Vagina (tissue), 2 donors: ENCODE measurements at places on chromosomes 6 and 20.

DNA sequence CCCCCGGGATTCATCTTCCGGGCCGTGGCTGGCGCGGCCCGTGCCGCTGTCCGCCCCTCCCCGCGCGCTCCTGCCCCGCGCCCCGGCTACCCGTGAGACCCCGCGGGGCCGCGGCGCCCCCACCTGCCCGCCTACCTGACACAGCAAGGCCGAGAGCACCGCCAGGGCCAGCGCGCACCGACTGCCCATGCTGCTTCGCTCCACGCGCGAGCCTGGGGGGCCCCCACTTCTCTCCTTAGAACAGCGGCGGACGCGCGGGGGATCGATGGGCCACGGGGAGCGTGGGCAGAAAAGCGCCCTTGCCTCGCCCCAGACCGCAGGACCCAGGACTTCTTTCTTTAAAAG is 955 bp downstream of the DLL1 start:
- DNase-seq = no peak

- no peak for DNase-seq
These were observed 485 bp downstream of the TGIF2 start for GRCh38 chr20:36573798-36574365.

DNA sequence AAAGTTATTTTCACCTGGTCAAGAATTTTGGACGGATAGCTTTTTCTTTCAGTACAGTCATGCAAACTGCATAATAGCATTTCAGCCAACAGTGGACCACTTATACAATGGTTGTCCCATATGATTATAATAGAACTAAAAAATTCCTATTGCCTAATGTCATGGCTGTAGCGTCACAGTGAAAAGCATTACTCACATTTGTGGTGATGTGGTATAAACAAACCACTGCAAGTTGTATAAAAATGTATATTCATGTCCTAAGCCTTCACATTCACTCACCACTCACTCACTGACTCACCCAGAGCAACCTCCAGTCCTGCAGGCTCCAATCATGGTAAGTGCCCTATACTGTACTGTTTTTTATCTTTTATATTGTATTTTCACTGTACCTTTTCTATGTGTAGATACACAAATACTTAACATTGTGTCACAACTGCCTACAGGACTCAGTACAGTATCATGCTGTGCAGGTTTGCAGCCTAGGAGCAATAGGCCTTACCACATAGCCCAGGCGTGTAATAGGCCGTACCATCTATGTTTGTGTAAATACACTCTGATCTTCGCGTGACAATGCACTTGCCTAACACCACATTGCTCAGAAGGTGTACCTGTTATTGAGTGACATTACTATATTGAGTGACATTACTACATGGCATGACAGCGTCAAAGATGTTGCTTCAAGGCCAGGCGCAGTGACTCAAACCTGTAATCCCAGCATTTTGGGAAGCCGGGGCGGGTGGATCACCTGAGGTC is 17.9 kb downstream of the ABHD12 start:
- no peak for DNase-seq

DNA sequence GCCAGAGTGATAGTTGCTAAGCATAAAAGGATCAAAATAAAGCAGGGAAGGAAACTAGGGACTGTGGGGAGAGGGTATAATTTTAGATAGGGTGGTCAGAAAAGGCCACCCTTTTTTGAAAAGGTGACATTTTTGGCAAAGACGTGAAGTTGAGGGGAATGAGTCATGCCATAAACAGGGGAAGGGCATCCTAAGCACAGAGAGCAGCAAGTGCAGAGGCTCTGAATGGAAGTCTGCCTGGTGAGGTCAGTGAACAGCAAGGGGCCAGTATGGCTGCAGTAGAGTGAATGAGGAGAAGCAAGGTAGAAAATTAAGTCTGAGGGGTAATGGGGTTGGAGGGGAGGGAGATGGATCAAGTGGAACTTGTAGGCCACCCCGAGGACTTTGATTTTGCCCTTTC is 2.4 kb downstream of the KLC4 start:
- no peak for DNase-seq

- DNase-seq = no peak
These were observed 348.5 kb upstream of the BTBD3 start for GRCh38 chr20:11569163-11569562.

- peak; percentile 98 for DNase-seq
These were observed 40.9 kb downstream of the ALDH8A1 start for GRCh38 chr6:134908906-134909516.

DNA sequence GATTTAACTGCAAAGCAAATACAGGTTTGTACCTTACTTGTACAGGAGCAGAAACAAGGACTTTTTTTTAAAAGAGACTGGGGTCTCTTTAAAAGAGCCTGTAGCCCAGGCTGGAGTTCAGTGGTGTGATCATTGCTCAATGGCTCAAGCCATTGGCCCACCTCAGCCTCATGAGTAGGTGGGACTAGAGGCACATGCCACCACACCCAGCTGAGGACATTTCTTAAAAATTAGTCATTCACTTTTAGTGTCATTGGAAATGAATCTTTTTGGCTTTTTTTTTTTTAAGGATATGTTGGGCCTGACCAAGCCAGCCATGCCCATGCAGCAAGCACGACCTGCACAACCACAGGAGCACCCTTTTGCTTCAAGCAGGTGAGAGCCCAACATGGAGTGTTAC is 16.9 kb downstream of the SEC23B start:
- no peak for DNase-seq
